Stimulated activated CD4-positive, alpha-beta T cell treated with anti-CD3 and anti-CD28 coated beads, Interleukin-2, amount 100 ng/mL, for 4 hours (primary cell): ENCODE measurements at places on chromosomes 5 and 9.

- DNase-seq: no peak
Measured at GRCh38 chr9:123487944-123488548, 132.0 kb downstream of the CRB2 start.

DNA sequence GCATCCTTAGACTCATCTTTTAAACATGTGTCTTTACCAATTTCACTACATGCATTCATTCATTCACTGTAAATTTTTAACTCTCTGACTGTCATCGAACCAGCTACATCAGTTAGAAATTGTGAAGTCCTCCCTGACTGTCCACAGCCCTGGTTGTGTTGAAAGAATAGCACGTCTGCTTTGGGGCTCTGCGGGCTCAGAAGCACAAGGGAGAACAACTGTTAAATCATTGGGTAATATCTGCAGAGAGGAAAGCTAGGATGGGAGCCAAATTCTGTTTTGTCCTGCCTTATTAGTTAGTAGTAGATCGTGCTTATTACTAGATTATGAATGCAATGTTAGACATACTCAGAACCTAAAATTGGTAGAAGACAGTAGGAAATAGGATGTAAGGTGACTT, 26.3 kb upstream of the FAM120AOS start:
- DNase-seq: no peak

DNA sequence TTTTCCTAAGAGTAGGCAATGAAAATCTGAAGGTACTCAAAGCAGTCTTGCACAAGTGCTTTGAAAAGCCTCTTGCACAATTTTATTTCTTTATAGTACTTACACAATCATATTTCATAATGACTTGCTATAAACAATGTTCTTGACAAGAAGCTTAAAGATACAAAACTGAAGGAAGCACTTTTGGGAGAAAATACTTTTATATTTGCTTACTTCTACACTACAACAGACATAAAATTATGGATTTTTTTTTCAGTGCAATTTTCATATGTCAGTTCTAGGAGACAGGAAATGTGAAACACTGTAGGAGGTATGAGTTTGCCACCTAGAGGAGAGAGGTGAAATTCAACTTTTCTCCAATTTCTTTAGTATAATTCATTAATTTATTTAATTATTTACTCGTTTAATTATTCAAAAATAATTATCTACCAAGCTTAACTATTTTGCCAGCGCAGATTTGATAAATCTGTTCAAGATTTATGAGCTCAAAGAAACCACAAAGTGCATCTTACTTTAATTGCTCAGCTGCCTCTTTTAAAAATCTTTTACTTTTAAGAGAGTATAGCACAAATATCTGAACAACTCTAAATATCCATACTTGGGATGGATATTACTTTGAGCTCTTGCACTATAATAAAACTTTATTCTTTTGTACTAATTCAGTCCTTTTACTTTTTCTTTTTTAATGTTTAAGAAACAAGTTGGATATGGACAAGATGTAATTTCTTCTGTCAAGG, 29.0 kb upstream of the CDKN2B start:
- DNase-seq: no peak

DNA sequence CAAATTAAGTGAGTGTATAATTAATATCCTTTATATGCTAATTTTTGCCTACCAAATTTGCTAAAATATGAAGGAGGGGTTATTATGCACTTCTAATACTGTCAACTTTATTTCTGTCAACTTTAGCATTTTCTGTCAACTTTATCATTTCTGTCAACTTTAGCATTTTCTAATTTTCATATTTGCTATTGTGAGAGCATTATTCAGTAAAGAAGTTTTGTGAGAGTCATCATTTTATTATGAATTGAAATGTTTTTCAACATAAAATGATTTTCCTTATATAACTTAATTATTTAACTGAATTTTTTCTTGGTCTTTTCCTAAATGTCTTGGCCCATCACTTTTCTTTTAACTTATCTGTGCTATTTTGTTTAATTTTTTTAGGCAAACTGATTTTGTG, 58.2 kb downstream of the FBXO4 start:
- DNase-seq: no peak

- DNase-seq: peak; percentile 18
Measured at GRCh38 chr5:759111-759751, 25.3 kb downstream of the ZDHHC11B start.
